Stimulated activated CD8-positive, alpha-beta memory T cell treated with anti-CD3 and anti-CD28 coated beads, Interleukin-15, amount 100 ng/mL, for 1 hour (primary cell): ENCODE measurements at places on chromosomes 1 and 21.

- no peak for DNase-seq
These were observed 145.5 kb upstream of the POGK start for GRCh38 chr1:166693673-166694297.

DNA sequence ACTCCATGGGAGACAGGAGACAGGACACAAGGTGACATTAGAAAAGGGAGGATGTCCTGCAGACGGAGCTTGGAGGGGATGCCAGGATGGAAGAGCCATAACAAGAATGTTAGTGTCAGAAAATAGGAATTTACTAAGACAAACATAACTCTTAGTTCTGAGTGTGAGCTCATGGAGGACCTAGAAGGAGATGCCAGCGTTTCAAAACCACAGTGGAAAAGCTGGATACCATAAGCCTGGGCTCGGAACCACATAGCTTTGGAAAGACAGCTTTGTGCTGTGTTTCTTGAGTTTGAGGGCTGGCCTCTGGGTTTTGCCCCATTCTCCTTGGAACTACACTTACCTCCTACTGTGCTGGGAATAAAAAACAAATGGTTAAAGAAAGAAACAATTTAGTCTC lies 128.4 kb downstream of the S1PR1 start:
- DNase-seq: no peak

DNA sequence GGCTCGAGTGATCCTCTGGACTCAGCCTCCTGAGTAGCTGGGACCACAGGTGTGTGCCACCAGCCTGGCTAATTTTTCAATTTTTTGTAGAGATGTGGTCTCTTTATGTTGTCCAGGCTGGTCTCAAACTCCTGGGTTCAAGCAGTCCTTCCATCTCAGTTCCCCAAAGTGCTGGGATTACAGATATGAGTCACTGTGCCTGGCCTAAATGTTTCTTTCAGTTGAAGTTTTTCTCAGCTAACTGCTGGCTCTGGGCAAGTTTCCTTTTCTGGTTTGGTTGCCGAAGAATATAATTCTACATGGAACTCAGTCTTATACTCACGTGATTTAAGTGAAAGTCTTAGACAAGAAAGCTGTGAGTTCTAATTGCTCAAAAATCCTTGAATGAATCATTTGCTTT lies 57.0 kb downstream of the SASS6 start:
- no peak for DNase-seq

- DNase-seq: no peak
These were observed 66.8 kb downstream of the SERINC2 start for GRCh38 chr1:31479811-31480210.

DNA sequence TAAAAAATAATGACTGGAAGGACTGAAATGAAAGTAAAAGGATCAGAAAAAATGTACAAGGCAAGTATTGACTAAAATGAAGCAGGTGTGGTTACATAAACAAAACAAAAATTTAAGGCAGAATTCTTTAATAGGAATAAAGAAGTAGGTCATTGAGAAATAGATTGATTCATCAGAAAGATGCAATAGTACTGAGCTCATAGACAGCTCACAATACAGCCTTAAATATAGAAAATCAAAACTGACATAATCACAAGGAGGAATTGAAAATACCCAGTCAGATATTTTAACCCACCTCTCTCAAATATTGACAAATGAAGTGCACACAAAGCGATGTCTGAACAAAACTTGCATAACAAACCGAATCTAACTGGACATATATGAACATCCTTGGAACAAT lies 366.8 kb upstream of the DPYD start:
- no peak for DNase-seq

DNA sequence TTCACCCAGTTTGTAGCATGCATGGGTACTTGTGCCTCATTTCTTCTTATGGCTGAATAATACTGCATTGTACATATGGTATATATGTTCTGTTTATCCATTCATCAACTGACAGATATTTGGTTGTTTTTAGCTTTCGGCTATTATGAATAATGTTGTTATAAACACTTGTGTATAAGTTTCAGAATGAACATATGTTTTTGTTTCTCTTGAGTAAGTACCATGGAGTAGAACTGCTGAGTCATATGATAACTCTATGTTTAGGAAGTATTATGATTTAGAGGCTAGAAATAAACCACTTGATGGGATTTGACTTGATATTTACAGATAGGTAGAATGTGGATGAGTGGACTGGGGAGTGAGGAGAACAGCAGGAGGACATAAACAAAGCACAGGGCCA lies 48.6 kb downstream of the WNT2B start:
- DNase-seq: no peak

GRCh38 chr1:39132505-39133339 lies 71.8 kb upstream of the MACF1 start:
- no peak for DNase-seq

GRCh38 chr1:229856009-229856650 lies 210.9 kb upstream of the GALNT2 start:
- no peak for DNase-seq

- DNase-seq: no peak
These were observed 64.4 kb downstream of the XCL1 start for GRCh38 chr1:168640836-168641235.

DNA sequence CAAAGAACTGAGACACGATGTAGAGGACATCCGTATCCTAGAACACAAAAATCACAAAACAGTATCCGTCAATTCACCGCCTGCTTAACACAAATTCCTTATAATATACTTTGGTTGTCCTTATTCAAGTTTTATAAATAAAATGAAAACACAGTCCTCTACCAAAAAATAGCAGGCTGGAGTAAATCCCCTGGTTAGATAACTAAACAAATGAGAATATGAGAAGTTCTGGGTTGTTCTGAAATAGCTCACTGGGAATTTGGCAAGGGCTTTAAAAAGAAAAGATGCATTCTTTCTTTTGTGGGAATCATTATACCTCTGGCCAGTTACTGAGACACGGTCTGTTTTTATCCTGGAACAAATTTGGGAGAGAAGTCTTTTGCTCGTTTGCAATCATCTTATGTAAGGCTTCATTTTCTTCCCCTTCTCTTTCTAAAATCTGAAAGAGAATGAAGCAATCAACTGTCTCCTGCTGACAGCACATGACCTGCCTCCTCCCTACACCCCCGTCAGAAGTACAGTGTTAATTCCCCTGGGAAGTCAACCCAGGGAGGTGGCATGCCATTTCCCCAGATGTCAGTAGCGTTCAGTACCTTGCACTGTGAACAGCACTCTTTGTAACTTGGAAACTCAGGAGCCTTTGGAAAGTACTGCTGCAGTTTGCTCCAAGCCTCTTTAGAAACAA lies 37.1 kb upstream of the RAP1GAP start:
- DNase-seq: no peak

DNA sequence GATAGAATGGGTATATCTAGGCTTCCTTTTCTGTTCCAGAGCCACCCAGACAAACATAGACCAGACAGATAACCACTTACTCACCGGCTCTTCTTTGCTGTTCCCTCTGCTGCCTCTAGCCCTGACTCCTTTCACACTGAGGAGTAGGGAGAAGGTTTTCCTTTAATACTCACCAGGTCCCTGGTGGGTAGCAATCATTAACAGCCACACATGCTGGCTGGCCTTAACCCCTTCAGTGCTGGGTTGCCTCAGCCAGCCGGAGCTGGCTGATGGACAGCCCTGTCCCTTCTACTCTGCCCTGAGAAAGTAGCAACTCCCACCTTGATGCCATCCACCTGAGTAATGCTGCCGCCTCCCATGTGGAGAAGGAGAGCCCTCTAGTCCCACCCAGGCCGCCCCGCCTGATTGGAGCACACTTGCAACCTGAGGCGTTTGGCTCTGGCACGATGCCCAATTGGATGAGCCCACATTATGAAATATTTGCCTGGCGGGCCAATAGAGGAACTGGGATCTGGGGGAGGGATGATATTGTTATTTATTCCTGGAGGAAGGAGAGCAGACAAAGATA lies 71.6 kb downstream of the PLEKHA6 start:
- no peak for DNase-seq
